Karpas-422 (cell line): ENCODE measurements at places on chromosomes 1 and 21. TPM values are rescaled to one million over a fixed set of nuclear protein-coding genes. Genes with fewer than 3 reads are reported as not detected.

DIRAS3 gene
- not detected in 2 replicates for total RNA-seq

ACOT11 gene
- total RNA-seq: not detected in 2 replicates

DNA sequence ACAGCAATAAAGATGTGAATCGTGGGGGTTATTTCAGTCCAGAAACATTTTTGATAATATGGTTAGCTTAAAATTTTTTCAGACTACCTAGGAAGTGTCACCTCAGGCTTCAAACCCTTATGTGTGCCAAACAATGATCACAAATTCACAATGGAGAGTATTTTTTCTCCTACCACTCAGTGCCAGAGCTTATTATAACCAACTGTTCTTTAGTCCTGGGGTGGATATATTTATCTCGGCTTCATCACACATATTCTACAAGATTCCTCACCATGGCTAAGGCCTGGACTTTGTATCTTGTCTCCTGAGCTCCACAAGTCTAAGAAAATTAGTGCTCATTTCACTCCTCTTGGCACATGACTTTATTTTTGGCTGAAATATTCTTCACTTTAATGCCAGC lies 629.1 kb downstream of the RWDD3 start:
- no peak for DNase-seq

DNA sequence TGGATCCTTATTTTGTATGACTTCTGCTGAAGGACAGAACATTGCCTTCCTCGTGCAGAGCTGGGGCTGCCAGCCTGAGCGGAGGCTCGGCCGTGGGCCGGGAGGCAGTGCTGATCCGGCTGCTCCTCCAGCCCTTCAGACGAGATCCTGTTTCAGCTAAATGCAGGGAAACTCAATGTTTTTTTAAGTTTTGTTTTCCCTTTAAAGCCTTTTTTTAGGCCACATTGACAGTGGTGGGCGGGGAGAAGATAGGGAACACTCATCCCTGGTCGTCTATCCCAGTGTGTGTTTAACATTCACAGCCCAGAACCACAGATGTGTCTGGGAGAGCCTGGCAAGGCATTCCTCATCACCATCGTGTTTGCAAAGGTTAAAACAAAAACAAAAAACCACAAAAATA lies 27.5 kb upstream of the KDM4A start:
- no peak for DNase-seq

DNA sequence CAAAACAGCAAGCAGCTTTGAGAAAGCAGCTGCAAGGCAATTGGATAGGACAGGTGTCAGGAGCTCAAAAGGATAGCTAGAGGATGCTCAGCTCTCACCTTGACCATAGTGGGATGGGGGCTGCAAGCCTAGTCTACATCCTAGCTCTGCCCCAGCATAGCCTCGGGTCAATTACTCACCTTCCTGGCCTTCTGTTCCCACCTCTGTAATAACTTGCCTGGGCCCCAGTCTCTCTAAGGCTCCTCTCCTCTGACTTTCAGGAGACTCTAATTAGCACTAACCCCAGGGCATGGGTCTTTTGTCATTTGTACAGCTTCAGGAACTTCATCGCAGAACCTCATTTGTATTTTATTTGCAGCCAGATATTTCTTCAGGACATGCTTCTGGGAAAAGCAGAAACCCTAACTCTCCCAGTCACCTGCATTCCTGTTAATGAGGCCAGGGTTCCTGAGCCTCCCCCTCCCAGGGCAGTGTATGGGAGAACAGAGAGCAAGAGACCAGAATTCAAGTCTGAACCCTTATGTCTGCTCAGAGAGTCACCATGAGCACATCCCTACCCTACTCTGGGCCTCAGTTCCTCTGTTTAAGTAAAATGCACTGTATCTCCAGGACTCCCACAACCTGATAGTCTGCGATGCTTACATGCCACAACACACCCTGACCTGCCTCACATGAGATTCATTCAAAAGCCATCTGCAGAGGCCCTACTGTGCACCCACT lies 108.1 kb downstream of the MATN1 start:
- DNase-seq: no peak

TPTE gene
- total RNA-seq: not detected in 2 replicates

RCC2 gene
- total RNA-seq: 84.2 and 94.5 TPM in 2 replicates

DNA sequence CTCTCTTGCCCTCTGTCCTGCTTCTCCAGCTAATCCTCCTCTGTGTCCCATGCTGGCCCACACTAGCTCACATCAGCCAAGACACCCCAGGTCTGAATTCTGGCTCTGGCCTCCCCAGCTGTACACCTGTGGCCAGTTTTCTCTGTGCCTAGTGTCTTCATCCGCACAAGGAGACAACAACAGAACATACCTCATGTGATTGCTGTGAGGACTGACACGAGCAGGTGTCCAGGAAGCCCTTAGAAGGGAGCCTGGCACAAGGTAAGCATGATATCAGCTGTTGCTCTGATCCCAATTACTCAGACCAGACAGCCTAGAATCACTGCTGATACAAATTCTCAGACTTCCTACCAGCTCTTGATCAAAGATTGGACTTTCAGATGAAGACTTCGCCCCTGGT lies 71.2 kb upstream of the GJB5 start:
- DNase-seq: no peak

DMBX1 gene
- not detected in 2 replicates for total RNA-seq

ILDR2 gene
- 8.0 and 30.7 TPM in 2 replicates for total RNA-seq

OR2L8 gene
- not detected in 2 replicates for total RNA-seq

IL6R gene
- 0.04 TPM in 1 of 2 replicates, not detected in the other for total RNA-seq

- no peak for DNase-seq
Measured at GRCh38 chr1:24493785-24494184, 8.9 kb upstream of the RCAN3 start.

DNA sequence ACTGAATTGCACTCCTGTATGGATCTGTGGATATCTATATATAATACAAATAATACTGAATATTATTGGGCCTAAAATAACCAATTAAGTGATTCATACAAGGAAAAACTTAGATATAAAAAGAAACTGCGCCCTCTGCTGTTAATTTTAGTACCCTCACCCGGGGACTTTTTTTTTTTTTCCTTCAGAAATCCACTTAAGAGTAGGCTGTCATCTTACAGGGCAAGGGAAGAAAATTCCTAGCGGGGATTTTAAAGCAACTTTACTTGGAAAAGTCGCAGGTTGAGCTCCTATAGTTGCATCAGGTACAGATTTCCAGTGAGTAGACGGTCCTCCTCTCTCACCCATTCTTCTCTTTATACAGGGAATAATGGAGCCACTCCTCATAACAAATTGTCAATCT lies 1.3 kb downstream of the NTNG1 start:
- peak; percentile 80 for DNase-seq

SPRR1B gene
- not detected in 2 replicates for total RNA-seq

TFF2 gene
- total RNA-seq: not detected in 2 replicates

DNA sequence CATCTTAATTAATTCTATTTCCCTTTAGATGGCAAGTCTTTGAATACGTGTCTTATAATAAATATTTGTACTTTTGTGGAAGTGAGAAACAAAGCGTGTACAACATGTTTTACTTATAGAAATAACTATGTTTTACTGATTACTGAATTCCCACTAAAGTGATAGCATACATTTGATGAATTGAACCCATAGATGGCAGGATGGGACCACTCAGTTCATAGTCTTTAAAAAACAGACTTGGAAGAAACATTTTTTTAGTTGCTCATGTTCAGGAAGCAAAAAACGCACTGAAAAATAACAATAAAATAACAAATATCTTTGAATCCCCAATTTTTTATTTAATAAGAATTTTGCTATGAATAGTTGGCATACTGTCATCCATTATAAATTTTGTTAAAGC lies 507.1 kb upstream of the ZRANB2 start:
- DNase-seq: no peak

GRCh38 chr1:203629016-203629506 lies 2.4 kb downstream of the ATP2B4 start:
- peak; percentile 14 for DNase-seq

GRCh38 chr1:240192851-240193250 lies 101.2 kb downstream of the FMN2 start:
- no peak for DNase-seq

DNA sequence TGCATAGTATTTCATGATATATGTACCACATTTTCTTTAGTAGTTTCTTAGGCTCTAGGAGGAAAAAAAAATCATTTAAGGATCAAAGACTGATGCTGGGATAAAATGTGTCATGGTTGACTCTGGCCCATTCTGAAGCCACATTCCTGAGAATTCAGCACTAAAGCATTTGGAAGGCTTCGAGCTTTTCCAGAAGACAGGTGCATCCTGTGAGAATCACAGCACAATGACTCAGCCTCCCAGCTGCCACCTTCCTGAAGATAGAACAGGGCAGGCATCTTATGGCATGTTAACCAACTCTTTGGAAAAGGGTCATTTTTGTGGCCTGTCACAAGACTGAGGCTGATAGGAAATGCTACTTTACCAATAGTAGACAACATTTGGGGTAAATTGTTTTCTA lies 359.9 kb downstream of the PCP4 start:
- DNase-seq: no peak

DNA sequence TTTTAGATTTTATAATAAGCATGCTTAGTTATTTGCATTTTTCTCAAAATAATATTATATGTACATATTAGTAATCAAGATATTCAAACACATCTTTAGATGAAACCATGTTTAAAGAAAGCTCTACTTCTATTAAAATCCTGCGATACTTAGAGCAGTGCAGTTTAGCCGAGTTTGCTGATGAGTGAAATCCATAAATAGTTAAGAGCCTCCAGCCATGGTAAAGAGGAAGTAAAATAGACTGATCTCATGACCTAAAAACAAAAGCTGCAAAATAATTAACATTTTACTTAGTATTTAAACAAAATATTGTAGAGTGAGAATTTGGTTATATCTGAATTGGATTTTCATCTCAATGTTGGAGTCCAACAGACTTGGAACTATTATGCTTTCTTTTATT lies 147.4 kb upstream of the NRIP1 start:
- no peak for DNase-seq
